Smooth muscle cell of the brain vasculature (primary cell): ENCODE measurements at places on chromosomes 13 and 19.

GRCh38 chr13:44300895-44301638 is 72.6 kb upstream of the SERP2 start:
- DNase-seq, result no peak

GRCh38 chr19:48975947-48976847 is 11.1 kb downstream of the FTL start:
- no peak for DNase-seq

DNA sequence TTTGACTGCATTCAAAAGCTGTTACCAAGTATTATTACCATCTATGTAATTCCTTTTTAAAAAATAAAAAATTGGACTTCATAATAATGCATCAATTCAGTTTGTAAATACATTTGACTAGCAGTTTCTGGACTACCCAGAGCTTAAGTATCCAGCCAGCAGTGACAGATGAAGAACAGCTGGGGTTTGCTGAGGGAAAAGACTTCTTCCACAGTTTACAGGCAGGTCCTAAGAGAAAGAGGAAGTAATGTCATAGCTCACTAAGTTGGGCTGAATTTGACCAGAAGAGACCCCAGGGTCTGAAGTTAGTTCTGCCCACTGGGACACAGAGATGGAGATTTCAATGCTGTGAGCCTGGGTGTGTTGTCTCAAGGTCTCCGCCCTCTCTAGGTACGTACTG is 96.4 kb downstream of the MBNL2 start:
- no peak for DNase-seq

- DNase-seq, result no peak
Observed at GRCh38 chr13:76029706-76030105, 393.6 kb downstream of the LMO7 start.

GRCh38 chr13:47039106-47039505 is 142.3 kb upstream of the HTR2A start:
- no peak for DNase-seq

DNA sequence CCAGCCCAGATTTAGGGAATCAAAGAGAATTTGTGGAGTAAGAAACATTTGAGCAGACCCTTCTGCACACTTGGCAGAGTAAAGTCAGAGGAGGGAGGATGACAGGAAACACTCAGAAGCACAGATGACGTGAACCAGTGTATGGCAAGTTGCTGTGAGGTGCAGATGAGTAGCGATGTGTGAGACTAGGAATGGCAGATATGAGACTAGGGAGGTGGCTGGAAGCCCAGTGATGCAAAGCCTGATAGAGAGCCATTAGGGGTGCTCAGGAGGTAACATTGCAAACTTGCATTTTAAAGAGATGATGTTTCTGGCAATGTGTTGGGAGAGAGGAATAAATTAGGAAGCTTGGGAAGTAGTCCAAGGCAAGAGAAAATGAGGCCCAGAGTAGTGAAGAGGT is 44.0 kb downstream of the PCDH17 start:
- no peak for DNase-seq

- no peak for DNase-seq
Observed at GRCh38 chr13:95349267-95349666, 48.0 kb upstream of the ABCC4 start.

- DNase-seq, result no peak
Observed at GRCh38 chr19:28607066-28607583, 605.8 kb downstream of the UQCRFS1 start.

DNA sequence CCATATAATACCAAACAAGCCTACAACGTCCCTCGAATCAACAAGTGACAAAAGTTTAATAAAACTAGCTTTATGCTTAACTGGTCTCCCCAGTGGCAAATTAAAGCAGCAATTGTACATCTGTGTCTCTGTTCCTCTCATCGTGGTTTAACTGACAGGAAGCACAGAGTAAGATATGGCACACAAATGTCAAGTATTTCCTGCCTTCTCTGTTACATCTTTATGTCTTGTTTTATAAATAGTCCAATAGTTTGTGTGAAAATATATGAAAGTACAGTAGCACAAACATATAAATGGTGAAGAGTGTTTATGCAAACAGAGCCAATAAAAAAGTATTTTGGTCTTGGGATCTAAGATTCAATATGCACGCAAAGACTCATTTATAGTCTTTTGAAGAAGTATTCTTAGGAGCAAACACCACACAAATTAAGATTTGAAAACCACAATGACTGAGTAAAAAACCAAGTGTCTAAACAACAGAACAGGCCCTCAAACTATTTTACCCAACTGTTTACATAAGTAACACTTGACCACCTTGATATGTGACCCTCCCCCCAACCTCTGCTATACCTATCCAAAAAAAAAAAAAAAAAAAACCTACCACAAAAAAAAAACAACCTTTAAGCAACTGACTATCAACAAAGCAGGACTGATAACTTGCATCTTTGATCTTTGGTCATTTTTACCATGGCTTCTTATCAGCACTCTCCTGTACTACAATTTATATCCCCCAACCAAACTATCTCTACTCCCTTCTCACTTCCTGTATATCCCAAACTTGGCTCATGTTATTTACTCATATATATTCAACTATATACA is 14.0 kb downstream of the ELF1 start:
- DNase-seq, result no peak

DNA sequence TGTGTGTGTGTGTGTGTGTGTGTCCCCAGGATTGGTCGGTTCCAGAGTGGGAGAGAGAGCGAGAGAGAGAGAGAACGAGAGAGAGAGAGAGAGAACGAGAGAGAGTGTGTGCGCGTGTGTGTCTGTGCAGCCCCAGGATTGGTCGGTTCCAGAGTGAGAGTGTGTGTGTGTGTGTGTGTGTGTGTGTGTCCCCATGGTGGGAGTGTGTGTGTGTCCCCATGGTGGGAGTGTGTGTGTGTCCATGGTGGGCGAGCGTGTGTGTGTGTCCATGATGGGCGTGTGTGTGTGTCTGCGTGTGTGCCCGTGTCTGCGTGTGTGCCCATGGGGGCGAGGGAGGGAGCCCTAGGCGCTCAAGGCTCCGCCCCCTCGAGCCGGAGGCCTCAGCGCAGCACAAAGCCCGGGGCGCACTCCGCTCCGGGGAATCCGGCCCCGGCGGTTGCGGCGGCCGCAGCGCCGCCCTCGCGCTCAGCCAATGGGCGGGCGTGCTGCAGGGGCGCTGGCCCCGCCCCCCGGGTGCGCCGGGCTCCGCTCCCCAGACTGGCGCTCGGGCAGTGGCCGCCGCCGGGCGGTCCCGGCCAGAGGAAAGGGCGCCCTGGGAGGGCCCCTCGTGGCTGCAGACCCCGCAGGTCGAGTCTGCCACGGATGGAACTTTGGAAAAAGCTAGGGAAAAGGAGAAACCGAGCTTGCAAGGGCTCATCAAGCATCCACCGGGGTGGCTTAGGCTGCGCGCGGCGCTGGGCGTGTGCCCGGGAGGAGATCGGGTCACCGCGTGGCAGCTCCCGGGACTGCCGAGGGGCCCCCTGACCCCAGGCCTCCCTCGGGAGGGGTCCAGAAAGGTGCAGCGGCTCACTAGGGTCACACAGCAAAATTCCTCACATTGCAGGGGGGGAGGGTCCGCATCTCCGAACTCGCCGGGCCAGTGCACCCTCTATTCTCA is 96.2 kb downstream of the INSR start:
- DNase-seq, result peak; percentile 68

- DNase-seq, result no peak
Observed at GRCh38 chr19:55066107-55066709, 3.3 kb upstream of the RDH13 start.

GRCh38 chr13:66657165-66657881 is 572.8 kb downstream of the PCDH9 start:
- peak; percentile 73 for DNase-seq

- DNase-seq, result no peak
Observed at GRCh38 chr13:45198924-45199323, 1.9 kb downstream of the KCTD4 start.

DNA sequence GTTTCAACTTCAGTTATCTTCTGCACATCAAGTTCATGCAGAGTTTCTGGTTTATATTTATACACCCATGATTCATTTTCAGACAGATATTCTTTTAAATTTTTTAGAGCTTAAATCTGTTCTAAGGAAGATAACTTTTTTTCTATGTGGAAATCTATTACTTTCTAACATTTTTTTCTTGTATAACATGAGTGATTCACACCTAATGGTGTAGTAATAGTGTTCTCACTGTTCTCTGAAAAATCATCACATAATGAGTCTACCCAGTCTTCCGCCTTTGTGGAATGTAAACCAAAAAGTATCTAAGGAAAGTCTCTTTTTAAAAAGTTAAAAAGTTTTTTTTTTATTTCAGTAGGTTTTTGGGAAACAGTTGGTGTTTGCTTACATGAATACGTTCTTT is 70.8 kb downstream of the FNDC3A start:
- no peak for DNase-seq

DNA sequence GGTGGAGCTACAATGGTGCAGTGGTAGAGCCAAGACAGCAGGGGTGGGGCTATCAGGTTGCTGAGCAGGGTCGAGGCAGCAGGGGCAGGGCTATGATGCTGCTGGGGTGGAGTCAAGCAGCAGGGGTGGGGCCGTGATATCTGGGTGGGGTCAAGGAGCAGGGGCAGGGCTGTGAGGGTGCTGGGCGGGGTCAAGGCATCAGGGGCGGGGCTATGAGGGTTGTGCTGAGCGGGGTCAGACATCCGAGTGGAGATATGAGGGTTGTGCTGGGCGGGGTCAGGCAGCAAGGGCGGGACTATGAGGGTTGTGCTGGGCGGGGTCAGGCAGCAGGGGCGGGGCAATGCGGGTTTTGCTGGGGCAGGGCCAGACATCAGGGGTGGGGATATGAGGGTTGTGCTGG is 14.7 kb downstream of the HCN2 start:
- no peak for DNase-seq

DNA sequence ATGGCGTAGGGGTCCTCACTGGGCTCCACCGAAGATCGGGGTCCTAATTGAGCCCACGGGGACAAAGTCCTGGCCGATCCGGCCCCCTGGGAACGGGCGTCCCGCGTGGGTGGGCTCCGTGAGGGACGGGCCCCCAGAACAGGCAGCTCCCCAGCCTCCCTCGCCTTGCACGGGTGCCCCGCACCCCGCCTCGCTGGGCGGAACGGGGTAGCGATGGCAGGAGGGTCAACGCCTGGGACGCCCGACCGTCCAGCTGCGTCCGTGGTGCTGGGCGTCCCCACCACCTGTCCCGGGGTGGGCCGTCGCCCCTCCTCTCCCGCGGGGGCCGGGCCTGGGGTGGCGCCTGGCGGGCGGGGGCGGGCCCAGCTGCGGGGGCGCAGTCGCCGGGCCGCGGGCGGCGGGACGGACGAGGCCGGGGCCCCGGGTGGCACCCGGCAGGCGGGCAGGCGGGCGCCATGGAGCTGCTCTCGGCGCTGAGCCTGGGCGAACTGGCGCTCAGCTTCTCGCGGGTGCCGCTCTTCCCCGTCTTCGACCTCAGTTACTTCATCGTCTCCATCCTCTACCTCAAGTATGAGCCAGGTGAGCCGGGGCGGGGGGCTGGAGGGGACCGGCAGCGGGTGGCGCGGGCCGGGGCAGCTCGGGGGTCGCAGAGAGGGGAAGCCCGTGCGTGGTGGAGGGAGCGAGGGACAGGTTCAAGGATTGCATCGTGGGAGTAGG is at the start of gene TMEM38A:
Gene TMEM38A, plus strand, starts transcription at position 377 of the 717 bp plus-strand sequence. Its CDS starts 79 bp downstream, at position 456.
- no peak for DNase-seq

DNA sequence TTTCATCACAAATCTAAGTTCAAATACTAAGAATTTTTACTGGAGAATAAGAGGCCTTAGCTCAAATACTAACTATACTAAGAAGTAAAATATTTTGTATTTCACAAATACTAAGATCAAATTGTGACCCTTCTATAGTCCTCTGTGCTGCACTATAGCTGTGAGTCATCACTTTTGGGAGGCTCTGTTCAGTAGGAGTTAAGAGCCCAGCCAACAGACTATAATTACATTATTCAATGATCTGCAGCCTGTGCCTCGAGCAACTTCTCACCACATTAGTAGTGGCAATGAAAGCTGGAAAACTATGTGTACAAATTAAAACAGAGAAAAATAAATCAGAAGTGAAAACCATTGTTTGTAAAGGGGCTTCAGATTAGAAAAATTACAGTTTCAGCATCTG is 147.3 kb upstream of the GPC6 start:
- no peak for DNase-seq

DNA sequence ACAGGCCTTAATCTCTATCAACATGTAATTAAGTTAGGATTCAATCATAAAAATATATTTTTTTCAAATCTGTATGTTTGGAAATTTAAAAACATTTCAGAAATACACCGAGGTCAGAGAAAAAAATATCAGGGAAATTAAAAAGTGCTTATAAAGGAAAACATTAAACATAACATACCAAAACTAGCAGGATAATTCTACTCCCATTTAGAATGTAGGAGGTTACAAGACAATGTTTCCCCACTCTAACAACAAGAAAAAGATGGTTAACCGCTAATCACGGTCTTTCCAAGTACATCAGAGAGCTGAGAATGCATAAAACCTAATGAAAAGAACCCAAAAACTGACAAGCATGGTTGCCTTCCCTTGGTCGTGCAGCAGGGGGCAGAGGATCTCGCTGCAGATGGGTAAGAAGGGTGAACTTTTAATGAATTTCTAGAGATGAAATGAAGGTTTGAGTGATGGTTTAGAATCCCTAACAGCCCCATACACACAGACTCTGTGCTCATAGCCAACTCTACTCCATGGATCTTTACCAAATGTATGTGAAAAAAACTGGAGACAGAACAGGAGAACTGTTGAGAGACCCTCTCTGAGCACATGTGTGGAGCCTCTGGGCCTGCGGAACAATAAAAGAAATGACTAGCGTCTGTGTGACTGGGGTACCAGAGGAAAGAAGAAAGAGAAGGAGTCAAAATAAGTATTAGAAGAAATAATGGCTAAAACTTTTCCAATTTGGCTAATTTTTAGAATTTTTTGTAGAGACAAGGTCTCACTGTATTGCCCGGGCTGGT is 51.3 kb upstream of the LSM14A start:
- no peak for DNase-seq

GRCh38 chr19:45954156-45954555 is 19.5 kb downstream of the NOVA2 start:
- no peak for DNase-seq

DNA sequence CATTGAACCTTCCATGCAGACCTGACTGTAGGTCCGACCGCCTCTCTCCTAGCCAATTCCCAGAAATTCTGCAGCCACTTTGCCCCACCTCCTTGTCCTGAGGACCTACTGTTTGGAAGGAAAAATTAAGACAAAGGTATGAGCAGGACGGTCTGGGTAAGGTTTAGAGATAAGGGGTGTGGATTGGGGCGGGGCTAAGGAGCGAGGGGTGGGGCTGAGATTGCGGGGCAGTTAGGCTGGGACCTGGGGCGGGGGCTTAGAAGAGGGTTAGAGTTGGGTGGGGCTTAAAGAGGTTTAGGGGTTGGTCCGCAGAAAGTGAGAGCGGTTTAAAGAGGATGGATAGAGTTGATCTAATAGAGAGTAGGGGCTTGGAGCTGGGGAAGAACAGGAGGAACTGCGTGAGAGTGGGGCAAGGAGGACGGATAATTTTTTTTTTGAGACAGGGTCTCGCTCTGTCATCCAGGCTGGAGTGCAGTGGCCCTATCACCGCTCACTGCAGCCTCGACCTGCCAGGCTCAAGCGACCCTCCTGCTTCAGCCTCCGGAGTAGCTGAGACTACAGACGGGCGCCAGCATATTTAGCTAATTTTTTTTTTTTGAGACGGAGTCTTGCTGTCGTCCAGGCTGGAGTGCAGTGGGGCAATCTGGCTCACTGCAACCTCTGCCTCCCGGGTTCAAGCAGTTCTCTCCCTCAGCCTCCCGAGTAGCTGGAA is 1.7 kb upstream of the ZNF865 start:
- no peak for DNase-seq
